Ascending aorta (tissue), 2 donors: ENCODE measurements at places on chromosomes 13 and 19.

- no peak for DNase-seq
These were observed 25.1 kb downstream of the TMPRSS9 start for GRCh38 chr19:2385053-2385721.

GRCh38 chr19:38733241-38733492 is 11.1 kb downstream of the CAPN12 start:
- peak; percentile 65 for DNase-seq

DNA sequence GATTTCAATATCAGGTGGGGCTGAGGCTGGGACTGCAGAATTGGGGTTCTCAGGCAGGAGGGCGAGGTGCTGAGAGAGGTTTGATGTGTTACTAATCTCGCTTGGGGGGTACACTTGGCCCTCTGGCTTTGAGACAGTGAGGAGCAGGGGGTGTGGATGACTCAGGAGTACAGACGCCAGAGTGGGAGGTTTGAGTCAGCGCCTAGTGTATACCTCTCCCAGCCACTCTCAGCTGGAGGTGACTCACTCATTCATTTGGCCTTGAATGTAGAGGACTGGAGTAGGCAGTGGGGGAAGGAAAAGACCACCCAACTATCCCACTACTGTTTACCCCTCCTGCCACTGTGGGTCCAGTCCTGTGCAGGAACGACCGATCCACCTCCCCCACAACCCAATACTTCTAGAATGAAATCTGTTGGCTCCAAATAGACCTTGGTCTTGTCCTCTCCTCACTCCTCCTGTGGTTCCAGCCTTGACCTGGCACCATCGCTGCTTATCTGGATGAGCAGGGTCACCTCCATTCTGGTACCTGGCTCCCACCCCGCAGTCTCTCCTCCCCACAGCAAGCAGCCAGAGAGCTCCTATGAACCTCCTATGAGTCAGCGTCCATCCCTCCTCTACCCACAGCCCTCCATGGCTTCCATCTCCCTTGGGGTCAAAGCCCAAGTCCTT is 20.1 kb upstream of the ZNRF4 start:
- DNase-seq: no peak

DNA sequence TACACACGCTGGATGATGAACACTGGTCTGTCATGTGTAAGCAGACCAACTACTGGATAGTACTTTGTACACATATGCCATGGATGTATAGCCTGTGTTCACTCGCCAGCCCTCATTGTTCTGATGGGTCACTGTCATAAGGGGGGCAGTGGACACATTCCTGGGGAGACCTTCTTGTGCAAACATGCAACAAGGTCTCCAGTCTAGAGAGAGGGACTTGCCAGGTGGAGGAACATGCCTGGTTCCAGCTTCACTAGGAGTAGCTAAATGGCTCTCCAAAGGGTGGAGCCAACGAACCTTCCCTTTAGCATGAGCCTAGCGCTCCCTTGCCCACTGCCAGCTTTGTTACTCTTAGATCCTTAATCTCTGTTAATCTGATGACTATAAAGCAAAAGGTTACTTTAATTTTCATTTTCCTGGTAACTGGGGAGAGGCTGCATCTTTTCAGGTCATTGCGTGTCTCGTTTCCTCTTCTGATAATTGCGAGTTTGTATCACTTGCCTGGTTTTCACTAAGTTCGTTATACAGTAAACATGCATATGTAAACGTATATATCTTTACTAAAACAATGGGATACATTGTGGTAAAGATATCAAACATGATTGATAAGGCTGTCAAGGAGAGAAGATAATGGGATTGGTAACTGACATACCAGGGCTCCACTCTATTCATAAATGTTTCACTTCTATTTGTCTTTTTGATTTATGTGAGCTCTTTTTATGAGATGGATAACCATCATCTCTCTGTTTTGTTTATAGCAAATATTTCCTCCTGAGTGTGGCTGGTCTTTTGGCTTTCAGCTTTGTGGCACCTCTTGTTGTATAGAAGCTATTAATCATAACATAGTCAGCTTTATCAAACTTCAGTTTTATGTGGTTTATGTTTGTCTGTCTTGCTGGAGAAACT is 235.2 kb upstream of the SGCG start:
- DNase-seq: no peak

DNA sequence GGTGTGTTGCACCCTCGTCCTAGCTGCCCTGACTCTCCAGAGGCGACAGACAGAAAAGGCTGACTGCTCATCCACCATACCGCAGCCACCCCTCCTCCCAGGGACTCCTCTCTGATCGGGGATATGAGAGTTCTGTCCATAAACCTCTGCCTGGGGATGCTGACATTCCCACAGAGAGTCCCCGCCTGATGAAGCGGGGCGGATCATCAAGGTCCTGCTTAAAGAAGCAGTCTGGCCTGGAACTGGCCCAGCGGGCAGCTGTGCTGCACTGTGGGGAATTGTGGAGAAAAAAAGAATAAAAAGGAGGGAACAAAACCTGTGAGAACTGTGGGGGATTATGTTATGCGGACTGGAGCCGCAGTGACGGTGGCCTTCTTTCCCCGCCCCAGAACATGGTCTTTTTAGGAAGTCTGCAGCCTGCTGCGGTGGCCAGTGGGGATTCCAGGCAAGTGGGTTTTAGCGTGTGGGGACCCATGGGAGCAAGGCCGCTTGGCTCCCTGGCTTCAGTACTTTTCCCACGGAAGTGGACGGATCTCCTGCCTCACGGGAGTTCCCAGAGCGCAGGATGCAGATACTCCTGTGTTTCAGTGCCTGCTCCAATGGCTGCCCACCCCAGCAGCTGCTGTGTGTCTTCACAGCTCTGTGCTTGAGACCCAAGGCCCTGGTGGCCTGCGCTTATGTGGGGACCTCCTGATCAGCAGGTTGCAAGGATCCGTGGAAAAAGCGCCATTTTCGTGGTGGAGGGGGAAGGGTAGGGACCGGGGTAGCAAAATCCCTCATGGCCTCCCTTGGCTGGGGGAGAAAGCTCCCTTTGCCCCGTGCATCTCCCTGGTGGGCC is 1456.2 kb upstream of the SLC10A2 start:
- DNase-seq: no peak

- no peak for DNase-seq
These were observed 120.5 kb downstream of the SLC7A1 start for GRCh38 chr13:29474991-29475390.

- DNase-seq: peak; percentile 62
These were observed 24.2 kb downstream of the RASA3 start for GRCh38 chr13:114108141-114108761.
